ENCODE measurements at places on chromosomes 4 and X.

- no peak for DNase-seq
These were observed 103.2 kb downstream of the KLHL8 start for GRCh38 chr4:87117051-87117731.

GRCh38 chrX:153870288-153870690, 15.7 kb downstream of the L1CAM start:
- no peak for DNase-seq

DNA sequence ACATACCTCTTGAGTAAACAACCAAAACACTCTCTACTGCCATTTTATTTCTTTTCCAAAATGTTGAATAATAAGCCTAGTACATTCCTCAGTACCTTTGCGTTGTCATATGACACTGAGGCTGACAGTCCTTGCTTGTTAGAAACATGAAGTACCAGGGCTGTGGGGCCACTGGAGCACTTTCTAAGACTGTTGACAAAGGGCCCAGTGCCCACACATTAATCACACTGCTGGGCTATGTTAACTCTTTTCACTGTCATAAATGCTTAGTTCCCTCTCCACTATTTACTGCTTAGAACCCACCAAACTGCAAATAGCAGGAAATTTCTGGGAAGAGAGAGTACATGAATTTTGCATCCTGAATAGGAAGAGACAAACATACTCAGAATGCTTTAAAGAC, 57.1 kb downstream of the FAM47B start:
- DNase-seq: no peak

DNA sequence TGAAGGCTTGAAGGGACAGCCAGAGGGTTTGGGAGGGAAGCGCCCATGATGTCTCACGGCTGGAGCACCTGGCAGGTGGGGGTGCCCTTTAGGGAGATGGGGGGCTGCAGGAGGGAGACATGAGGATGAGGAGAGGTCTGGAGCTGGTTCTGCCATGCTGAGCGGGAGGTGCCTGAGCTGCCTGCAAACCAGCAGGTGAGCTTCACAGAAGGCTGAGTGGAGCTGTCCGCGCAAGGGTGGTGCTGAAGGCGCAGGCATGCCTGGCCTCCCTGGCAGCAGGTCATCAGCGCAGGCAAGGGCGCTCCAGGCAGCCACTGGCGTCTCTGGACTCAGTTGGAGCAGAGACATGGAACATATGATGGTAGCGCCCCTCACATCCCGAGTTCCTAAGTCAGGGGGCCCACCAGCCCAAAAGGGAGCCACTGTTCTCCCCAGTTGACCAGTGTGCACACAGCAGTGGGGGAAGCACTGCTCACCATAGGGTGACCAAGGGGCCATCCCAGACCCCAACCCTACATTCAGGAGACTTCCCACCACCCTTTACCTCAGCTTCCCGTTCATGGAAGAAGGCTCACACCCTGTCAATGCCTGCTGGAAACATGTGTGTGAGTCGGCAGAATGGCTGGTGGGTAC, 25.8 kb downstream of the ADRA2C start:
- DNase-seq: no peak

DNA sequence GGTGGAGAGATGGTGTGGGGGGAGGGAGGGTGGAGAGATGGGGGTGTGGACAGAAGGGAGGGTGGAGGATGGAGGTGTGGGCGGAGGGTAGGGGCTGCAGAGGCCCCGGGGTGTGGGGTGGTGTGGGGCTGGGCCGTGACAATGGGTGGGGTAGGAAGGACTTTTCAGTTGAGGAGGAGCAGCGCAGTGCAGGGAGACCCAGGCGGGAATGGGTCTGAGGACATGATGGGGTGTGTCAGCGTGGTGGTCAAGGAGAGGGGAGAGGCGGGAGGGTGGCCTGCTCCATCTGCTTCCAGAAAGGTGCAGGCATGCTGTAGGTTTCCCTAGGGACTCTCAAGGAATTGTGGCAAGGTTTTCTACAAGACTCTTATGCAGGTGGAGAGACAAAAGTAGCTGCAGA, 48.9 kb downstream of the RGS12 start:
- no peak for DNase-seq

GRCh38 chr4:172042714-172043114, 229.5 kb downstream of the GALNTL6 start:
- no peak for DNase-seq

DNA sequence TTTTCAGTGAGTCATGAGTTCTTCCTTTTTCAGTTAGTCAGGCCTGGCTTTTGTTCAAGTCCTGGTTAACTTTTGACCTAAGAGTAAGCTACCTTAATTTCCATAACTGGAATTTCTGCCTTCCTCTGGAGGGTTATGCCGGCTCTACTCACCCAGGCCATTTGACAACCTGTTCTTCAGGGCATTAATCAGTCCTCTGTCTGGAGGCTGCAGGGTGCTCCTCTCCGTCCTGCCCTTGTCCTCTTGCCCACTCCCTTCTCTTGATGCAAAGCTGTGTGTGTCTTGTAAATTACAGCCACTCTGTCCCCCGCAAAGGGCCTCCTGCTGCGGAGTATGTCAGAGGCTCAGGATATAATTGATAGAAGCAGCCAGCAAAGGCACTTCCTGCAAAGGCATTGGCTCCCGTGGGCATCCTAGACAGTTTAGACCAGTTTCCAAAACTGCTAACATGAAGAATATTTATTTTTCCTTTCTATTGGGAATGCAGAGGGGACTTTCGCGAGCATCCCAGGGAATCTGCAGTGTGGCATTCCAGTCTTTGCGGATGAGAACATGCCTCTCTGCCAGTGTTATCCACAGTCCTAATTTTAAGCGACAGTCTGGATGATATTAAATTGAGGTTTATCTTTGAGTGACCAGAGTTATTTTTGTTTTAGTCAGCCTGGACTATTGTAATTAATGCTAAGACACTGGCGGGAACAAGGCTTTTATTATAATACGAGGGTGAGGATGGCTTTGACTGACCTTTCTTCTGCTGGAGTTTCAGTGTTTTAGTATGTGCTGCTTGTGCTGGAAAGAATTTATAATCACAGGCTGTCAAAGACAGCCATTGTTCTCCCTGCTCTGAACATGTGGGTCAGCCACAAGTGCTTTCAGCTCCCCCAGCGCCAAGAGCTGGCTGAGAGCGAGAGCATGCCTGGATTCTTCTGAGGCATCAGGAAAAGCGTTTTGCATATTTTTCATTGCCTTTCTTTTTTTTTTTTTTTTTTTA, 74.2 kb downstream of the LIMCH1 start:
- DNase-seq: peak; percentile 95

DNA sequence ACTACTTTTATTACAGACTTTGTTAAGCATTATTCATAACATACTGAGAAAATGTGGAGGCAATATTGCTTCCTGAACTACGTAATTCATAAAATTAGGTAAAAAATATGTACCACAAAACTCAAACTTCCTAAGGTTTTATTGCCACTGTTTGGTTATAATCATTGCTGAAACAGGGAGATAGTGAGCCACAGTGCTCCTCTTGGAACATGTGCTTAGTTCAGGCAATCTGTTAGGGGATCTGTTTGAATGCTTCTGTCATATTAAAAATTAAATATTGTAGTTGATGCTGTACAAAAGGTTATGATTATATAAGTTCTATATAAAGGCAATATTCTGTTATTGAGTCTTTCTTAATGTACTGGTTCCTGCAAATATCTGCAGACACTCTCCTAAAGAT, 480.7 kb downstream of the GRXCR1 start:
- no peak for DNase-seq

GRCh38 chr4:145812919-145813318, 125.7 kb downstream of the ZNF827 start:
- DNase-seq: no peak

- DNase-seq: no peak
These were observed 21.1 kb upstream of the FRYL start for GRCh38 chr4:48801016-48801715.

GRCh38 chrX:143853488-143853887, 30.4 kb upstream of the UBE2NL start:
- DNase-seq: no peak

DNA sequence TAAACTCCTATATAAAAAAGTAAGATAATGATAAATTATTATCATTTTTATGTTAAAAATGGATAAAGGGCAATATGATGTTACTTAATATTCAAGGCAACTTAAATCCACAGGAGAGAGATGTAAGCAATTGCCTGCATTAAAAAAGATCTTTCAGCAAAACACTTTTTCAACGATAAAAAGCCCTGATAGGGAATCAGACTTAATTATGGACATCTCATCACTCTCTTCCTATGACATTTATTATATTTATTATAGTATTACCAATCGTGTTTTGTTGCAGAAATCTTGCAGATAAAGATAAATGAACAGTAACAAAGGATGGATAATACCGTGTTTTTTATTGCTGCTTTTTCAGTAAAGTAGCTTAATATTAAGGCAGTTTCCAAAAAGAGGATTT, 178.5 kb downstream of the SH2D1A start:
- DNase-seq: no peak

GRCh38 chr4:150079081-150079581, 886 bp downstream of the DCLK2 start:
- DNase-seq: no peak

GRCh38 chr4:10030972-10031667, 9.8 kb upstream of the SLC2A9 start:
- peak; percentile 57 for DNase-seq

DNA sequence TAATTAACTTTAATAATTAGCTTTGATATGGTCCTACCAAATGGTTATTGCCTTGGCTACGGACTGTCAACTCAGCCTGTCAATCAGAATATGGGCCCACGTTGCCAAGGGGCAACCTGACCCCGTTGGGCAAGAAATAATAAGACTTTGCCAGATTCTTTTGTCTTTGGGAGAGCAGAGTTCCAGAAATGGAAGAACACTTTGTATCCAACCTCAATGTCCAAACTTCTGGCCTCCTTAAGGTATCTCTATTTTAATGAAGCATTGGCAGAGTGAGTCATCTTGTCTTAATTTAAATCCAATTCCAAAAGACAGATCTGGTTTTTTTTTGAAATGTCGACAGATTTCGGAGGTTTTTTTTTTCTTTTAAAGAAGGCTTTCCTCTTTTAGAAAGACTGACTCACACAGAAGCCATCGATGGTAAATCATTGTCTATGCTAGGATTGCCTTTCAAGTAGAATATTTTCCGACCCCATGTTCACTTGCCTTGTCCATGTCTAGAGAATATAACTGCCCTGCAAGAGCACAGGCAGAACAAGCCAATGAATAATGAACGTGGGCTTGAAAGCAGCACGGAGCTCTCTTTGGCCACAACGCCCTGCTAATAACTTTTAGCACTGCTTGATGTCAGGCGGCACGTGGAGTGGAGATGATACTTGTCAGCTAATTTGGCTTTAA, 190.3 kb upstream of the GATB start:
- DNase-seq: peak; percentile 48

DNA sequence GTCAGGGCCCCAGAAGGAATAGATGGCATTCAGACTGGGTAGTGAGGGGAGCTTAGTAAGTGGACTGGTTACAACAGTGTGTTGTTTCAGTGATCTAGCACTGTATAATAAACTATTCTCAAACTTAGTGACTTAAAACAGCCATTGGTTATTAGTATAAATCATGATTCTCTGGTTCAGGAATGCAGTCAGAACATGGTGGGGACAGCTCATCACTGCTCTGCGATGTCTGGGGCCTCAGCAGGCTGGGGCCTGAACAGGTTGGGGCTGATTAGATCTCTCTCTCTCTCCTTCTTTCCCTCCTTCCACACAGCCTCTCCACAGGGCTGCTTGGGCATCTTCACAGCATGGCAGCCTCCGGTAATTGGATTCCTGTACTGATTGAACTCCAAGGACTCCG, 160.4 kb downstream of the GATB start:
- DNase-seq: no peak

DNA sequence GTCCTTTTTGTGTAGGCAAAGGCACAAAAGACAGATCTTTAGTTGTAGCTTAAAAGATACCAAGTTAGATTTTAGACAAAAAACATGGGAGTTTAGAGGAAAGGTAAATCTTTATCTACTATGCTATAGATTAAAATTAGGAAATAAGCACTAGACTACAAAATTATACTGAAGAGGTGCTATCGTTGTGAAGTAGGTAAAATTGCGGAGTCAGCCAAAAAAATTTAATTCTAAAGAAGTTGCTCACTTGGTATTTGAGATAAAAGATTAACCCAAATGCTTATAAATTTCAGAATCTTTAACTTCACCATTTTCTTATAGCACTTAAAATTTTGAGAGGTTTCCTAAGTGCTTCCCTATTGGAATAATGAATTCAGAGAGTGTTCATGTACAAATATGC, 604.1 kb downstream of the GRXCR1 start:
- DNase-seq: no peak

DNA sequence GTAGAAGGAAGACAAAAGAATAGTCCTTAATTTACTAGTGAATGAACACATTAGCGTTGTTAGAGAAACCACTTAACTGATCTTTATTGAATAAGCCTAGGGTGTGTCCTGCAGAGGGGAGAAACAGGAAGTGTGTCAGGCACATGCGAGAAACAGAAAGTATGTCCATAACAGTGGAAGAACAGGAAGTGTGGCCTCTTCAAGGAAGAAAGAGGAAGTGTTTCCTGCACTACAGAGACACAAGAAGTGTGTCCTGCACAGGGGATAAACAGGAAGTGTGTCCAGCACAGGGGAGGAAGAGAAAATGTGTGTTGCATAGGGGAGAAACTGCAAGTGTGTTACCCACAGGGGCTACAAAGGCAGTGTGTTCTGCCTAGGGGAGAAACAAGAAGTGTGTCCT, 539.6 kb upstream of the PRKX start:
- no peak for DNase-seq

DNA sequence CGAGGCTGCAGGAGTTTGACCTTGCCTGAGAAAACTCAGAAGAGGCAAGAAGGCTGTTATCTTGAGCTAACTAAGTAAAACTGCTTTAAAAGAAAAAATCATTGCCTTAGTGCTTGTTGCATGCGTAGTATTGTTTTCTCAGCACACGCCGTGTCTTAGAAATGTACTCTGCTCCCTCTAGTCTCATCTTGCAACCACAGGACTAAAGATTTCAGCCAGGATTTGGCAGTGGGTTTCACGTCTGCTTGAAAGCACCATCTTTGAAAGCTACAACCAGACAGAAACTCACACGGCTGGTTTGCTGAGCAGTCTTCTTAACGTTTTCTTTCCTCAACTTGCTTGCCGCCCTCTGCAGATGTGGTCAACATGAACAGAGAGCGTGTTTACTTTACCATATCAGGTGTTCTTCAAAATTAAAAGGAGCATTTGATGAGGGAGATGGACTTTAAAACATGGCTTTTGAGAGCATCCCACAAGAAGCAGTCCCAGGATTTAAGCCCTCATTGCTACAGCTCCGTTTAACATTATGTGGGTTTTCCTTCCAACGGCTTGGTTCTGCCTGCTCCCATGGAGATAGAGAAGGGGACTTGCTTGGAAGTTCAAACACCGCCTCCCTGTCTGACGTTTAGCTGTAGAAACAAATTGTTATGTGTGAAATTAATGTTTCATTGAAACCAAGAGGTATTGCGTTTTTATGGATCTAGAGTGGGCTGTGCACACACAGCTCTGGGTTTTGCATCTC, 3.4 kb downstream of the SORCS2 start:
- no peak for DNase-seq

- no peak for DNase-seq
These were observed 54.6 kb upstream of the HHIP start for GRCh38 chr4:144591401-144591800.

GRCh38 chrX:2401590-2402360, 99.0 kb downstream of the DHRSX start:
- DNase-seq: peak; percentile 14

GRCh38 chr4:31674313-31674947, 954.3 kb downstream of the PCDH7 start:
- DNase-seq: no peak

GRCh38 chr4:128630871-128631270, 178.6 kb upstream of the JADE1 start:
- DNase-seq: no peak
